HAP-1 (cell line): ENCODE measurements at places on chromosomes 3 and 15.

- DNase-seq: peak; percentile 86
Measured at GRCh38 chr15:74307827-74308811, 59.3 kb downstream of the CYP11A1 start.

DNA sequence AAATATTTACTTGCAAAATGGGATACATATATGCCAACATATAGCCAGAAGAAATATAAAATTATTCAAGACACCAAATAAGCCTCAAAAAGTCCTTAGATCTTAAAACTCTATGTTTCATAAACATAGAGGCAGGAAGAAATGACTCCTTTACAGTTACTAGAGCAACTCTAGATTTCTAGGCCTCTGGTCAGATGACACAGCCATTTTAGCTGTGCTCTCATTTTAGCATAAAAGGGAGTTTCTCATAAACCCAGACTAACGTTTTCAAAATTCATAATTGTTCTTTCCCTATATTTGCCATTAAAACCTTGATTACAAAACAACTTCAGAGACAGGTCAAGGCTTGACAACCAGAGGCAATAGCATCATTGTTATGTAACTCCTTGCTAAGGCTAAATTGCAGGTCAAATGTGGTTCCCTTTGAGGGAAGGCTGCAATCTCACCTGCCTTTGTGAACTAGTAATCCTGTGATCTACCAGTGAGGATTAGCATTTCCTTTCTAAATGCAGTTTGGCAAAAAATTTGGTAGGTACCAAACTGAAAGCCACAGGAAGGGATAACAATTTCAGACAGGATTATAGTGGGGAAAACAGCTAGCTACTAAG lies 8.2 kb downstream of the THOC7 start:
- no peak for DNase-seq

GRCh38 chr3:195896361-195897080 lies 11.8 kb downstream of the TNK2 start:
- DNase-seq: peak; percentile 53

DNA sequence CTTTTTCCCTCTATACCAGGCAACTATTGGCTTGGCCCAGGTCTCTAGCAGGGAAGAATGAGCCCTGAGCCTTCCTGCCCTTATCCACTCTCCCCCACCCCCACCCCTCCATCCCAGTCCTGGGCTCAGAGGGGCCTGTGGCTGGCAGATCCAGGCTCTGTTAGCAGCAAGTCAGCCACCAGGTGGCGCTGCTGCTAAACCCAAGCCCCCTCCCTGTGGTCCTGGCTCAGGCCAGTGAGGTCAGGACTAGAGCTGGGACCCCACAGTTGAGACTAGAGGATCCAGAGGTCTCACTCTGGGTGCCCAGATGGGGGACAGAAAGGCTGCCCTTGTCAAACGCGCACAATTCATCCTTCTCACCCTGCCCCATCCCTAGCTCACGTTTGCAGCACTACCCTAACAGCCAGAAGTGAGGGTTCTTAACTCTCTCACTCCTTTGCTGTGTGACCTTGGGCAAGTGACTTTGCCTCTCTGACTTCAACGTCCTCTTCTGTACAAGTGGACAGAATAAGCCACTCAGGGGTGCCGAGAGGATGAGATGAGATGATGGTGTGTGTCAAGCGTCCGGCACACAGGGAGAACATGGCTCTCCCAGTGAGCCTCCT lies 46.8 kb upstream of the SLC6A1 start:
- DNase-seq: peak; percentile 84

GRCh38 chr3:44923632-44924456 lies 49.4 kb downstream of the TGM4 start:
- no peak for DNase-seq

DNA sequence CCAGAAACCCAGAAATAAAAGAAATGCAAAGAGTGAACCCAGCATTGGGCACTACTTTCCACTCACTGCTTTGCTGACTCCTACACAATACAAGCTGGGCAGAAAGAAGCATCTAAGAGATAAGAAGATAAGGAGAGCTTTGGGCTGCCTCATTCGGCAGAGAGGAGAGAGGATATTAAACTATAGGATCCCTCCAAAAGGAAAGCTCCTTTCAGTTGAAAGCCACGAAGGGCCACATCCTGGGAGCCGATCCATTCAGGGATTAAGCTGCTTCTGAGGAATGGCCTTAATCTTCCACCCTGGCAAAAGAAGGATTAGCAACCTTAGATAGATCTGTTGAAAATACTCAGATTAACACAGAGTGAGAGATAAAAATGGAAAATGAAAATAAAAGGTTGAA lies 274.9 kb upstream of the PPP2R3A start:
- no peak for DNase-seq

GRCh38 chr15:60774829-60775463 lies 296.0 kb upstream of the ICE2 start:
- no peak for DNase-seq
